H7 (cell line): ENCODE measurements at places on chromosomes 4 and X.

DNA sequence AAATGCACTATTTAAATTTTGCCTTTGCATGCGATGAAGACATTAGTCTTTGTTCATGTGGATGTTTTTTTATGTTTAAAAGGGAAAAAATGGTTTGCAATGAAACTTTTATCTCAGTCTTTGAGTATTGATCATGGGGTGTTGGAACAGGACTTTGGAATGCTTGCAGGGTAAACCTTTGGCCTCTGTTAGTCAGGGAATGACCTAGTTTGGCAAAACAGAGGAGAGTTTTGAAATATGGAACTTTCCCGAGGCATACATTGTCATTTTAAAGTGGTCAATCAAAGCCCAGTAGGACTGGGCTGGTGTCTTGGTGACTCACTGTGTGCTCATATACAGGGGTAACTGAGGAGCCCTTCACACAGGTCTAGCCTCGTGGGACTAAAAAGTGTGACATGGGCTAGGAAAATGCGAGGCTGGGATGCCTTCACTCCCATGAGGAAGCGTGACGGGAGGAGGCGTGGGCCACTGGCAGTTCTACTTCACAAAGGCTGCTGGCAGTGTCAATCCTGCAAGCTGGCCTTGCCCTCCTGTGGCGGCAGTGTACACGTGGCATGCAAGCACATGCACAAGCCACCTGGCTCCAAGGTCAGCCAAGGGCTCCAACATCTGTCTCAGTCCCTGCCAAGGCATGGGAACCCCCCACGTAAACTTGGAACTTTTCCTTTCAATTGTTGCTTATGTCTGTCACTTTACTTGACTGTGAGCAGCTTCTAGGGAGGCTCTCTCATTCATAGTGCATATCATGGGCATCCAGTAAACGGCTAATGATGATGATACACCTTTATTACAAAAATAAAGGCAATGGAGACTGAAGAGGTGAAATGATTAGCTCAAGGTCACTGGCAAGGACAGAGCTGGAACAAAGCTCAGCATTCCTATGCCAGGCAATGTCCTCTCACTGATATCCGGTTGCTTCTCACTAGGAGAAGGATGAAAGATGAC, 5.2 kb upstream of the F11 start:
- no peak for DNase-seq

DNA sequence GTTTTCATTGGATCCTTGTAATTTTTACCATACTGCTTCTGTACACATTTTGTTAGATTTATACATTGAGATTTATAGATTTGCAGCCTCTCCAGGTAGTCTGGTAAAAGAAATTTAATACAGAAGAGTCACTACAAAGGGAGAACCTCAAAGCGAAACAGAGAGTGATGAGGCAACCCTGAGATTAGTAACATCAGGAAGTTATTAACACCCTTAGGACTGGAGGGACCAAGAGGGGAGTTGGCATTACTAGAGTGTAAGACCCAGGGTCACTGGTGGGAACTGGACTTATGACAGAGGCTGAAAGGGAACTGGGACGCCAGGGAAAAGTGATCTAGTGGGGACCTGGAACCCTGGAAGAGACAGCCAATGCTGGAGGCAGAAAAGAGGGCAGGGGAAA, 20.6 kb upstream of the MAML3 start:
- no peak for DNase-seq

DNA sequence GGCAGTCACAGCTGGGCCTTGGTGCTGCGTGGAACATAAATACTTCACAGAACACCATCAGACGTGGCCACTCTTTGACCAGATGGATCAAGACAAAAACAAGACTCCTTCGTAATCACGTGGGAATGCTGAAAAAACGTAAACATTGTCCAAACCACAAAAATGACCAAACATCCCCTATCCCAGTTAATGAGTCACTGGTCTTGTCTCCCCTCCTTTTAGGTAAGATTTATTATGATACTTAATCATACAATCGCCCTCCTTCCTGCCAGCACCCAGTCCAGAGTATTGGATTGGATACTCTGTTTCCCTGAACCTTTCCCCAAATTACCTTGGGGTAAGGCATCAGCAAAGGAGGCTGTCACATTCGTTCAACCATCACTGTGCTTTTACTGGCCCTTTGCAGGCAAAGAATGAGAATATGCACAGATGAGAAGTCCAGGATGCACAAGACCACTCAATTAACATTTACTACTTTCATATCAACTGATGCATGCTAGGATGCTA, 601 bp upstream of the TCEANC start:
- no peak for DNase-seq

GRCh38 chrX:134727363-134727762, 69.1 kb upstream of the PLAC1 start:
- no peak for DNase-seq

DNA sequence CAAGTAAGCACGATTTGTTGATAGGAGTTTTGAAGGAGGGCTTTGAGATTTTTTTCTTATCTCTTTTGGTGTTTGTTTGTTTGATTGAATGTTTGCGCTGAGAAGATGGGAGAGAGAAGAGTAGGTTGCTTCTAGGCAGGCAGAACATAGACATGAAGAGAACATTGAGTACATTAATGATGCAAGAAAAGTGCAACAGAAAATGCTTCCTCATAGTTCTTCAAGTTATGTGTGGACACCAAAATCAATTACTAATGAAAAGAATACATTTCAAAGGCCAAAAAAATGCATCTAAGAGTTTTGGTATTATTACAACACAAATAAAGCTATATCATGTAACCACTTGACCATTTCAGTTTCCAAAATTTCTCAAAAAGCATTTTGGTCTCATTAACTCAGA, 191.0 kb upstream of the PPARGC1A start:
- no peak for DNase-seq

DNA sequence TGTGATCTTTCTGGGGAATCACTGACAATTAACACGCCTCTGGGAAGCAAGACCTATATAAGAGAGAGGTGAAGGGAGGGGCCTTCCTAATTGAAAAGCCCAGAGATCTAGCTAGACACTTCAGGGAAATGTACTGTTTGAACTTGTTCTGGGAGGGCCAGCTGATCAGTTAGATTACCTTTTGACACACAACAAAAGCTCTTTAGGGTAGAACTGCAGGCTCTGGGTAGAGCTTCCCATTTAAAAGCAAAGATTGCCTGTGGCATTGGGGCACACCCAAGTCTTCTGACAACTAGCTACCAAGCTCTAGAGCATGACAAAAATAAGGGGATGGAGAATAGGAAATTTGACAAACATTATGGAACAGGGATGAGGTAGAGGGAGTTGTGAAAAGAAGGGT, 26.3 kb downstream of the AREG start:
- no peak for DNase-seq

DNA sequence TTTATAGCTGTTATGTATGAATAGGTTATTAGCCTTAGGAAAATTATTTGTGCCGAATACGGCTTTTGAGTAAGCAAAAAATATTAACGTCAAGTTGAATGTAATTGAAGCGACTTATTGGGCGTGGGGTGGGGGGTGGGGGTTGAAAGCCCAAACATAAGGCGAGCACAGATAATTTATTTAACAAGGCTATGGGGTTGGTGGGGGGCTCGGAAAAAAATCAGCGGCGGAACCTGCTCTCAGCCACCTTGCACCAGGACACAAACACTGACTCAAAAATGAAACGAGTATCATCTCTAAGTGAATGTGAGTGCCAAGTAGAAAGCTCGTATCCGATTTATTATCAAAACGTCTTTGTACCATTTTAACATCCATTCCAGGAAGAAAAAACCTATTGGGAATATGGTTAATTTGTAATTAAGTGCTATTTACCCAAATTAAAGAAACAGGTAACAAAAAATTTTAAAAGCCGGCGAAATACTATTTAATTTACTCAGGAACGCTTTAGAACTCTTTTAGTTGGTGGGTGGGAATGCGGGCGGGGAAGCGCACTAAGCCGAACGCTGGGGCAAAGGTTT, 902 bp upstream of the LARP1B start:
- no peak for DNase-seq

DNA sequence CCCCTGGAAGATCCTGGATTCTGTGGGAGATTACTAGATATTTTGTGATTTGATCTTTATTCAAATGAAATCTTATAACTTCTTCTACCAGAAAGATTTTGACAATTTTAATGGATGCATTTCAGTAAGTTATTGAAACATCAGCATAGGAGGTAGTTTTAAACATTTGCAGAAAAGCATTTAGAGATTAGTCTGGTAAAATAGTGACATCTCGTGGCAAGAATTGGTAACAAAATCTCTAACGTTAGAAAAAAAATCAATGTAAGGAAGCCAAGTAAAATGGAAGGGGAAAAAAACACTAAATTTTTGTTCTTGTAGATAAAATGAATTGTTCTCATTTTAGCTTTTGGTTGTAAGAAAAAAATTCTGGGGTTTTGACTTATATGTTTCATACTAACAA, 73.3 kb downstream of the TASL start:
- DNase-seq: no peak

GRCh38 chrX:150352114-150352513, 11.0 kb upstream of the MAMLD1 start:
- DNase-seq: no peak

DNA sequence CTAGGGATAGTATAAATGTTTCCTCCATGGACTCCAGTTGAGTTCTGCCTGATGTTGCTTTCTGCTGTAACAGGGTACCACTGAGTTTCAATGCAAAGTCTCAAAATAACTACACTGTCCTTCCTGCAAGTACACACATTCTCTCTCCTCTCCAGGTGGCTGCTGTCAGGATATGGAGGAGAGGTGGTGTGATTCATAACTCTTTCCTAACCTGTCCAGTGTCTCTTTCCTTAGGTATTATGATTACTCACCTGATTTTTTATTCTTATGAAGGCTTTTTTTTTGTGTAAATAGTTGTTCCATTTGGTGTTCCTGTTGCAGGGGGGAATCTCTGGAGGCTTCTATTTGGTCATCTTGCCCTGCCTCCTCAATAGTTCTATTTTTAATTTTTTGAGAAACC, 39.8 kb upstream of the POF1B start:
- no peak for DNase-seq
